ENCODE measurements at places on chromosomes 1 and 21.

- DNase-seq = no peak
Observed at GRCh38 chr21:41601573-41602368, 93.8 kb upstream of the TMPRSS2 start.

DNA sequence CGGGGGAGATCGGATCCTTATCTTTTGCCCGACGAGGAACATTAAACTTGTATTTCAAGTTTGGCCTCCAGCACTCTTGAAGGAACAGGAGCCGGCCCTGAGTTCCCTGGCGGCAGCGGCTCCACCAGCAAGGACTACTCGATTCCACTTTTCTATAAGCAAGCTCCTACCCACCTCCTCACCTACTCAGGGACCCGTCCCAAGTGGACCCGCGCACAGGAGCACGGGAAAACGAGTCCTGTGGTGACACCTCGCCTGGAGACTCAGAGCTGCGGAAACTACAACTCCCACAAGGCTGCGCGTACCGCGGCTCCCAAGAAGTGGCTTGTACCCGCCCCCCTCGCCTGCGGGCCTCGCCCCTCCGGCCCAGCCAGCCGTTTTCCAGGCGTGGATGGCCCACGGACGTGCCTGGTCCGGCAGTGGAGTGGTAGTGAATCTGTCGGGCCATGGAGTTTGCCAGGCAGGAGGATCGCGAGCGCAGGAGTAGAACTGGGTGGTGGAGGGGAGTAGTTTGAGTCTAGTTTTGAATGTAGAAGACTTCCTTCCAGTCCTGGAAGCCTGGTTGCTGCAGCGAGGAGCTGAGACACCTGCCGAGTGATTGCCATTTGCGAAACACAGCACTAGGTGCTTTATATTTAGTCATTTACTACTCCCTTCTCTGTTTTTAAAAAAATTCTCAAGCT is at the start of gene ACP6:
Gene ACP6 (minus strand): TSS at position 206 of the 683 bp plus-strand sequence. CDS start 476 bp downstream, outside the sequence.
- DNase-seq = peak; percentile 76

DNA sequence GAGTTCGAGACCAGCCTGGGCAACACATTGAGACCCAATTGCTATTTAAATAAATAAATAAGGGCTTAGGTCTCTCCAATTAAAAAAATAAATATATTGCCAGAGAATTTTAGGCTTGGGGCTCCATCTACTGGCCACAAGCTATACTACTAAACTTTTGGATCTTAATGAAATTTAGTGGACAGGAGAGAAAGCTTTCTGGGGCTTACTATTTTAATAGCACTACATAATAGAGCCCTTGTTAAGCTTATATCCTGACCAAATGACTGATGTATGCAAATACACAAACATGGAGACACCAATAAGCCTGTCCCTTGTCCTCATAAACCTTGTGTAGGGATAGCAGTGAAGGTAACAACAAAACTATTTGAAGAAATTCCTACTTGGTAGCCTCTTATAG is 18.4 kb downstream of the CCT3 start:
- DNase-seq = peak; percentile 1

- no peak for DNase-seq
Observed at GRCh38 chr1:172895761-172896160, 155.0 kb downstream of the TNFSF18 start.

- no peak for DNase-seq
Observed at GRCh38 chr1:202351725-202352124, 3.2 kb downstream of the PPP1R12B start.

GRCh38 chr1:162560303-162561036 is 1.1 kb upstream of the UAP1 start:
- no peak for DNase-seq

DNA sequence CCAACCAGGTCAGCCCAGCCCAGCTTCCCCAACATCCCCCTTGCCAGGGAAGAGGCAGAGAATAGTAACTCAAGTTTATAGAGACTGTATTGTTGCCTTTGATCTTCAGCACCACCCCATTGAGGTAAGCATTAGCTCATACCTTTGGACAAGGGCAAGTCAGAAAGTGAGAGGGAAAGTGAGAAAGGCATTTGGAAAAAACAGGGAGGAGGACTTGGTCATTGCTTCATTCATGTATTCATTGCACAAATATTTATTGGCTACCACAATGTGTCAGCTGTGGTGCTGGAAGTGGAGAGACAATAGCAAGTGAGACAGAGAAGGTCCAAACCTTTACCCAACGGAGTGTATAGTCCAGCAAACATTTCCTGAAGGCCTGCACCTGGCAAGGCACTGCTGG is 561.2 kb downstream of the KIF26B start:
- no peak for DNase-seq

DNA sequence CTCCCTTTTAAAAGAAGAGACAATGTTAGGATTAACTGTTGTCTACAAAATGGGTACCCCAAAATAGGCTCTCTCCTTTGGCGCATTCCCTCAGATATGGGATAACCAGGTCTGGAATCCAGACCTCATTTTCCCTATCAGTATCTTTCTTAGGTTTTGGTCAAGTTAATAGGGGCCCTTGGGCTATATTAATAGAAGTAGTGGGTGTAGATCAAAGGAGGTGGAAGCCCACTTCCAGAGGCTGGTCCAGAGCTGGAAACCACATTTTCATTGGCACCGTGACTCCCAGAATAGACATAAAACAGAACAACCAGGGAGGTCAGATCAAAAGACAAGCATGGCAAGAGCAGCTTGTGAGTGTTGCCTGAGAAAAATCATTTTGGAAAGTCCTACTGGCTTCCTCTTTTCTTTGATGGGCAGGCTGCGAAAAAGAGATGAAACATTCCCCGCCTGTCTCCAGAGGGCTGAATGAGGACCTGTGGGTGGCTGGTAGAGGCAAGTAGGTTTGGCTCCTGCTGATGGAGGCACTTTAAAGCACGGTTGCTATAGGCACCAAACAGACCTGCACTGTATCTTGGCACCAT is 25.8 kb upstream of the KIF21B start:
- no peak for DNase-seq

DNA sequence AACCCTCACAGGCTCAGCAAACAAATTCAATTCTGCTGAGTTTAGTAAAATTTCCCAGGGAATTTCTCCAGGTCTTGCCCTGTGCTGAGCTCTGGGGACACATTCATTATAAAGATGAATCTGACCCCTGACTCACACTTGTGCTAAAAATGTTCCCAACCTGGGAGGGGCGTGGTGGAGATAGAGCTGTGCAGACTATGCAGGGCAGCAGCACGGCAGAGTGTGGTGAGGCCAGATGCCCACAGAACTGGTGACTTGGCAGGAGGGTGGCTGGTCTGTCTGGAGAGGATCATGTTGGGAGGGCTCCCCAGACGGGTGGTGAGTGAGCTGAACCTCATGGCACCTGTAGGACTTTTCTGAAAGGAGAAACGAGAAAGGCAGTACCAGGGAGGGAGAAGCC is 31.6 kb downstream of the FAAH start:
- DNase-seq = no peak

DNA sequence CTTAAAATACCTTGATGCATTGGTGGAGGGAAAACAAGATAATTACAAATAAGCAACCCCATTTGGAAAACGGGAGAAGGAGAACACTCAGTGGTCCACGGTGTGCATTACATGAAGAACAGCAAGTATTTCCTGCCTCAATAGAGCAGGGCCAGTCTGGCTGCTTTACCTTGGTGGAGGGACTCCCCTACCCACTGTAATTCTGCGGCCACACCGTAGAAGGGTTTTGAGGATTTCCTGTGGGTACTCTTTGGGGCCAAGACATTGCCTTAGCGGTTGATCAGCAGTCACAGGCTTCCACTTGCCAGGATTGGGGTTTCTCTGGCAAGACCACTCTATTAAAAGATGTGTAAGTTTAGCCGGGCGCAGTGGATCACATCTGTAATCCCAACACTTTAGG is 16.3 kb upstream of the TMEM54 start:
- DNase-seq = no peak

- DNase-seq = no peak
Observed at GRCh38 chr1:181984006-181984405, 77.5 kb downstream of the ZNF648 start.

DNA sequence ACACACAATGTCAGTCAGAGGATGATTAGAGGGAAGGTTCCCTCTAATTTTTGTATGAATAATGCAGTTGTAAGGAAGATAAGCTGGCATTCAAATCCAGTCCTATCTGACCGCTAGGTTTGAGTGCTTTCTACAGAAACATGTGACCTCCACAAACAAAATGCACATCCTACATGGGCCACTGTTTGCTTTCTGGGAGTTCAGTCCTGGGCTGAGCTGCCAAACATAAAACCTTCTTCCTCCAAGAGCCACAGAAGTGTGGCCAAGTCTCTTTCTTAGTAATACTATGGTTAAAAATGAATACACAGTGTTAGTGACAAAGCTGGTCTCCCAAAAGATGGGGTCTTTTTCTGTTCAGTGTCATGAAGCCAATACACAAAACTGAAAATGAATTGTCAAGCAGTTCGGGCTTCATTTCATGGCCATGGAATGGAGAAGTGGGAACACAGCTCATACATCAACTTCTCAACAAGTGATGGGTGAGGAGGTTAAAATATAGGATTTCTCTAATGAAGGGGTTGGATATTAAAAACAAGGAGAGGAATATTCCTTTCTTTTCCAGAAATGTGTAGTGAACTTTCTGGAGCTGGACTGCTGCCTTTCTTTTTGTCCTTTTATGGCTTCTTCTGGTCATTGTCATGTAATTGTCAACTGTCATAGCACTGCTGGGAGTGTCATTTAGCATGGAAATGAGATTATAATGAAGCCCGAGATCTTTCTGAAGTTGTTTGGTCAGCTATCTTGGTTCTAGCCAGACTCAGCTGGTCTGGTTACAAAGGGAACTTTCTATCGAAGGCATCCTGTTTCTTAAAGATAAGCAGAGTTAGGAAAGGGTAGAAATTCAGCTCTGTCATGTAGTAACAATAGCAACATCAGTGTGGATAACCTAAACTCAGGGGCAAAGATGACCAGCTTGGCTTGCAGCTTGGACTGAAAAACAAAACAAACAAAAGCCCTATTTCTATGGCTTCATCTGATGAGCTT is 135.1 kb downstream of the CHD1L start:
- no peak for DNase-seq

GRCh38 chr1:77687519-77687906 is 5.1 kb upstream of the ZZZ3 start:
- no peak for DNase-seq

DNA sequence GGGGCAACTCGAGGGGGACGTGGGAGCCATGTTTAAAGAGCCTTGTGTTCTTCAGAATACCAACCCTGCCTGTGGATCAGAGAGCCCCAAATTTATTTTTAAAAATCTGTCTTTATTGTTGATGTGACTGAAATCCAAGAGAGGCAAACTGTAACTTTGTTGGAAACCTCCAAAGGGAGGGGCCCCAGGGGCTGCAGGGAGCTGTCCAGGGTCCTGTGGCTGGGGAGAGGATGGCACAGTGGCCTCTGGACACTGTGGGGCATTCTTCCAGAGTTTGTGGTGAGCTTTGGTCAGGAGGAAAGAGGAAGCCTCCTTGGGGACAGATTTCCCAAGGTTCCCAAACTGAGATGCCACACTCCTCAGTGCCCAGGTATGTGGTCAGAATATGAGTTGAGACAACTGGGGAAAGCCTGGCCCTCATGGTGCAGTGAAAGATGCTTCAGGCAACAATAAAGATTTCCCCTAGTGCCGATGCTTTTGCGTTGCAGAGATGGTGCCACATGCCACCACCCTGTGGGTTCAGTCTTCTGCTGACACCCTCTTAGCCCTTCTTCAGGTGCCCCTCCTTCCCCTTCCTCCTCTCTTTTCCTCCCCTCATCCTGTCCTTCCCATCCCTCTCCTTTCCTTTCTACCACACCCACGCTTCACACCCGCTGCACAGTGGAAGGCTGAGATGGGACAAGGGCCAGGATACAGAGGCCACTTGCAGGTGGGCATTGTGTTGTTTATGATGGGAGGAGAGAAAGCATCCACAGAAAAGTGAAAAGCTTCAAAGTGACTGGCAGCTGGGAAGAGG is 122.1 kb downstream of the UCK2 start:
- DNase-seq = no peak

DNA sequence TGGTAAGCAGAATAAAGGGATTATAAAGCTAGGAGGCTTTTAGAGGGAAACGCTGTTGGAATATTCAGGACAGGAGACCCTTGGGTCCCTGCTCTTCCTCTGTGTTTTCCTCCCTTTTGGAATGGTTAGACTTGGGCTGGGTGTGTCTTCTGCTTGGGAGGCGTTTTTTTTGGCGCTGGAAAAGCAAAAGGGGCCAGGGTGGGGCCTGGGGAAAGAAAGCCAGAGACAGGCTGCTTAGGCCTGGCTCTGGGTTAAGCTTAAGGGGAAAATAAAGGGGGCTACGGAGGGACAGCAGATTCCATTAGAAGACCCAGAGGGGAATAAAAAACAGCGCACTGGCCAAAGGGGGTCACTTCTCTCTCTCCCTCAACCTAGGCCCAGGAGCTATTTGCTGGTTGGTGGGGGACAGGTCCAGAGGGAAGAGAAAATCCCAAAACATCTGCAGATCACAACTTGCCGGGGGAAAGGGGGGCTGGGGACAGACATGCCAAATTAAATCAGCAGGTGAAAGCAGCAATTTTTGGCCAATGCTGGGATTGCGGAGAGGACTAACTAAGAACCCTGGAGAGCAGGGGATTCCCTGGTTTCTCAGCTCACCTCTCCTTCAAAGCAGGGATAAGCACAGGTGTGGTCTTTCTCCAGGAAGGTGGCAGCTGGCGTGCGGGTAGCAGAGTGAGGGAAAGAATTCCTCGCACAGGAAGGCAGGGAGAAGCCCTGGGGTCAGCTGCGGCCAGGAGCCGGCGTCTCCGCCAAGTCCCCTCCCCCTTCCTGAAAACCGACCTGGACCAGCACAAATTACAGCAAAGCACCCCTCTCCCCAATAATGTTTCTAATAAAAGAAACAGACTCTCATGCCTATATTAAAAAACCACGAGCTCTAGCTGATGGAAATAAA is 82.2 kb upstream of the AK4 start:
- DNase-seq = no peak

GRCh38 chr1:18008081-18008480 is 99.5 kb upstream of the IGSF21 start:
- no peak for DNase-seq

GRCh38 chr1:209266590-209267205 is 316.8 kb upstream of the CAMK1G start:
- no peak for DNase-seq

Measured in NCI-H1436 (cell line).